Uterus (tissue), 4 donors: ENCODE measurements at places on chromosomes 4 and X. TPM values are rescaled to one million over a fixed set of nuclear protein-coding genes. Genes with fewer than 3 reads are reported as not detected.

GRCh38 chr4:7476820-7477219 lies 42.1 kb upstream of the PSAPL1 start:
- no peak for DNase-seq
- H3K36me3 ChIP-seq, result no peaks in the 10 kb centered on the region
- no peak overlapping the region for H3K27ac ChIP-seq
- no peaks in the 10 kb centered on the region for H3K27me3 ChIP-seq

DNA sequence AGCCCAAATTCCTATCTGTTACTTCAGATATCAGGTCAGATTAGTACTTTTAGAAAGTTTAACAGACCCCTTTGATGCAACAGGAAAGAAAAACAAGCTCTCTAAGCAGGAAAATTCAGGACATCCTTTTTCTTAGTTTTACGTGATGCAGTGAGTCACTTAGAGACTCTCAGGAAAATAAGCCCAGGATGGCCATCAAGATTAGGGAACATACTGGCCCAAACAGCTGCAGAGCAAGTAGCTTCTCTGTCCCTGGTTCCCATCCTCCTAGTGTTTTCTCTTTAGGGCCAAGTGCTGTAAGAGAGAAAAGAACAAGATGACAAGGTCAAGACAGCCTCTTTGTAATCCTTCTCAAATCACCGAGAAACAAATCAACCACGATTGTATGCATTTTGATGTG lies 219.1 kb downstream of the ZNF674 start:
- no peaks in the 10 kb centered on the region for H3K4me1 ChIP-seq
- DNase-seq, result no peak
- no peak overlapping the region for H3K4me3 ChIP-seq
- no peaks in the 10 kb centered on the region for H3K36me3 ChIP-seq
- H3K27me3 ChIP-seq, result no peaks in the 10 kb centered on the region

The FMR1NB gene
- total RNA-seq, result not detected

DNA sequence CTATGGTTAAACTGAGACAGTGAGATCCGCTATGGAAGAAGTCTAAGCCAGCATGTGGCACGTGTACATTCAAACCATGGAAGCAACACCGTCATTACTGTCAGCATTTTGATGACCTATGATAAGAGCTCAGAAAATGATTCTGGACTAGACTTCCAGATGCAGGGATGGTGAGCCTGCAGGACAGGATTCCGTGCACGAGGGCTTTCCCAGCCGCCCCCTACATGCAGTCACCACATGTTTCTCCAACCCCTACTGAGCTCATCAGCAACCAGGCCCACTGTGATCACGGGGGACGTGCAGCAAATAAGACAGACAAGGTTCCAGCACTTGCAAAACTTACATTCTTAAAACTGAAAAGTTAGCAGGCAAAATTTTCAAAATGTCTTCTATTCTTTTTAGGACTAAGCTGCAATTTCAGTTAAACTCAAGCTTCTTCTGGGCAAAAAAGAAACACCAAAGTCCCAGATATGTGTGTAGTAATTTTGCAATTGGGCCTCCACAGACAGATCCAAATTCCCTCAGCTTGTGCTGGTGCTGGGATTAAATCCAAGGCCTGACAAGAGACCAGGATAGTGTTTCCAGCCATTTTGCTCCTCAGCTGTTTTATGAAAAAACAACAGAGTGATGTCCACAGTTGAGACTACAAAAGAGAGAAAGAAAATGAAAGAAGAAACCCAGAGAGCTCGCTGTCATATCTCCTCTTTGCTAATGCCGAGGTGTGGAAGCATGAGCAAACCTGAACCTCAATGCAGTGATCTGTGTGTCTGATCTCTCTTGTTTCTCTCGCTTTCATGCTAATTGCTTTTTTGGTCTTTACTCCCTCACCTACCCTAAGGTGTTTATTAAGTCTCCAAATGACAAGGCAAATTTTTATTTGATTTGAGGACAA lies 118.2 kb downstream of the AFAP1 start:
- H3K27me3 ChIP-seq, result no peaks in the 10 kb centered on the region
- no peak overlapping the region for H3K4me3 ChIP-seq
- no peaks in the 10 kb centered on the region for H3K36me3 ChIP-seq
- peak overlapping the region; percentile 71 for H3K27ac ChIP-seq
- DNase-seq, result no peak

The PAGE1 gene
- not detected for total RNA-seq

DNA sequence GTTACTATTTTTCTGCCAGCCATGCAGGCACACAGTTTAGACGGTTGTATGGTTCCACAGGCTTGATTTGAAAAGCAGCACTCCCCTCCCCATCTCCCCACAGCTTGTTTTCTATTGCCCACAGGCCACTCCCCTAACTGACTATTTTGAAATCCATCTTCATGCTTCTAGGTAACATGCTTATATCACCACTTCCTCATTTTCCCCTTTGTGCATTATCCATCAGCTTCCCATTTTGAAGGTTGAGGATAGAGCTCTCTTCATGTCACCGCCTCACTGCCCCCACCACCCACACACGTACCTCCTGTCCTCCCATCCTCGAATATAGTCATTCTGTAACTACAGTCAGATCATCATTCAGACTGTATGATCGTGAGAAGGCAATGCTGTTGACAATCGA lies 224.7 kb downstream of the MID1 start:
- H3K4me3 ChIP-seq, result no peak overlapping the region
- no peak overlapping the region for H3K27ac ChIP-seq
- no peaks in the 10 kb centered on the region for H3K27me3 ChIP-seq
- no peaks in the 10 kb centered on the region for H3K36me3 ChIP-seq

DNA sequence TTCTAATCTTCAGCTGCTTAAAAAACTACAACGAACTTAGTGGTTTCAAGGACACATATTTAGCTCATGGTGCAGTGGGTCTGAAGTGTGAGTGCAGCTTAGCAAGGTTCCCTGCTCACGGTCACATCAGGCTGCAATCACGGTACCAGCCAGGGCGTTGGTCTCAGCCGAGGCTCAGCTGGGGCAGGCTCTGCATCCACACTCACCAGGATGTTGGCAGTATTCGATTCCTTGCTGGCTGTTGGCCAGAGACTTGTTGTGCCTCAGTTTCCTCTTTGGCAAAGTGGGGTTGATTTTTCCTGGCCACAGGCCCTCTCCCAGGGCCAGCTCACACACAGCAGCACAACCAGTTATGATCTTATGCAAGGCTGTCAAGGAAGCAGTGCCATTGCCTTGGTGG lies 61.8 kb downstream of the TRMT44 start:
- peaks cover 6% of the 10 kb centered on the region for H3K4me1 ChIP-seq
- no peaks in the 10 kb centered on the region for H3K36me3 ChIP-seq
- H3K27me3 ChIP-seq, result no peaks in the 10 kb centered on the region
- no peak overlapping the region for H3K4me3 ChIP-seq

DNA sequence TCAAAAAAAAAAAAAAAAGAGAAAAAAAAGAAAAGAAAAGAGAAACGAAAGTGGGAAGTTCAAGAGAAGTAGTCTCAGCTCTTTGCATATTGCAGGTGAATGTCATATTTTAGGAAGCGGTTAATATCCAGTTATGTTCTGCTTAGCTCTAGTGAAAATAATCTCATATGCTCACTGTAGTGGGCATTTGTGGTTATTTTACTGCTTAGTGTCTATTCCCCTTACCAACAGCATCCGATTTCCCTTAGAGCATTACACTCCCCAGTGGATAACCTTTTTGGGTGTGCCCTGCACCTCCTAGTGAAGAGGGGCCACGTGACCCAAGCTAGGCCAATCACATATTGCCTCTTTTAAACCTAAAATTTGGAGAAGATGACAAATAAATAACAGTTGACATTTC lies 111.2 kb upstream of the ZNF827 start:
- no peak overlapping the region for H3K27ac ChIP-seq
- H3K36me3 ChIP-seq, result no peaks in the 10 kb centered on the region
- no peak for DNase-seq
- H3K4me3 ChIP-seq, result no peak overlapping the region

The DUX4 gene
- not detected for total RNA-seq

DNA sequence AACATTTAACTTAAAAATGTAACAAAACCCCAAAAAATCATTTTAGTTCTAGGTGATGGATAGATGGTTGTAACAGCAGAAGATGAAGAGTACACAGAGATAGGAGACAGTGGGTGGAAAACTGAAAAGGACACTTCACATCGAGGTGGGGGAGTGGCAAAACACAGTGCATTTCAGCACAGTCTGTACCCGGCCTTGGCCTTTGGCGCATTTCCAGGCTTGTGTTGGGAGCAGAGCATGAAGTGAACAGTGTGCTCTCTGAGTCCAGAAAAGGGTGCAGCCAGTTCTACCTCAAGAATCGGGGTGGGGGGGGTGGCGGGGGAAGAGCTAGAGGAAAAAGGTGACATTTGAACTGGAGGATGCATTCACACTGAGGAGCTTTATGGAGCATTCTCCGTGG lies 4.3 kb downstream of the TSPYL2 start:
- no peaks in the 10 kb centered on the region for H3K4me1 ChIP-seq
- no peaks in the 10 kb centered on the region for H3K27me3 ChIP-seq
- DNase-seq, result peak; percentile 60
- no peaks in the 10 kb centered on the region for H3K36me3 ChIP-seq

DNA sequence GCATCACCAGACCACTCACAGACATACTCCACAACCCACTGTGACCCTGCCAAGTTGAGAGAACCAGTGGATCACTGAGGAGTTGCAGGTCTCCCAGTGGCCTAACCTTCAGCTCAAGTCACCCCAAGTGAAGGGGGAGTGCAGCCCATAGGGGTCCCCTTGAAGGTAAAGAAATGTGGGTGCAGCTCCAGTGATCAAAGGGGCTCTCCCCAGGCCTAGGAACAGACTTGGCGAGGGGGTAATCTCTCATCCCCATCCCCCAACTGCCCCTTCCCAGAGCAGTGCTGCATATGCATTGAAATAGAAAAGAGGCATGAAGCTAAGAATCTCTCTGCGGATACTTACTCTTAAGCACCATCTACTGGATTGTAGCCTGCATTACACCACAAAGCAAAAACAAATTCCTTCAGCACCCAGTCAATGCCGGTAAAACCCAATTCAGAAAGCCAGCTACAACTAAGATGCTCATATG lies 27.0 kb downstream of the MAGEE1 start:
- H3K4me1 ChIP-seq, result no peaks in the 10 kb centered on the region
- no peak for DNase-seq
- no peak overlapping the region for H3K4me3 ChIP-seq

DNA sequence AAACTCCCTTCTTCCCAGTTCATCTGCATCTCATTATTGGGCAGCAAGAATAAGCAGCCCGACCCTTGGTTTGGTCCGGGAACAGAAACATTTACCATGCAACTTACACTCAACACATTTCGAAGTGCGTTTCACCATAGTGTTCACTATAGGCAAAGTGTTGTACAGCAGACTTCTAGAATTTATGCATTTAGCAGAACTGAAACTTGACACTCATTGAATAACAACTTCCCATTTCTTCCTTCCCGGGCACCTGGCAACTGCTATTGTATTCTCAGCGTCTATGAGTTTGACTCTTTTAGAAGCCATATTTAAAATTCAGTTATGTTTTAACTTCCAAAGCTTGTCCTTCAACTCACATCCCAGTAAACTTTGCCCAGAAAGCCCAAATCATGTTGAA lies 840.6 kb downstream of the NLGN4X start:
- no peaks in the 10 kb centered on the region for H3K4me1 ChIP-seq
- no peak for DNase-seq
- H3K27me3 ChIP-seq, result no peaks in the 10 kb centered on the region
- no peak overlapping the region for H3K4me3 ChIP-seq

DNA sequence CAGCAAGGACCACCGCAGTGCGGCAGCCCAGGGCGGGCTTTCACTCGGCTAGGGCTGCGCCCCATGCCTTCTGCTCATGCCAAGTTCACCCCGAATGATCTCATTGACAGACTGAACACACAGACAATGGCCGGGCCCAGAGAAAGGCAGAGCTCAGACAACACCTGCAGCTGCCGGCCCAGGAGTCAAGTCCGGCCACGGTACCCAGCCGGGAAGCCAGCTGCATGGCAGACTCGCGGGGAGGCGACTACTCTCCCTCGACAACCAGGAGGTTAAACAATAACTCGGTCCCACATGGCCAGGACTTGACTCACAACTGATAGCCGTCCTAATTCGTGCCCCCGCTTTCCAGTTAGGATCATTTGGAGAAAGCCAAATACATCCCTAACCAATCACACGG lies 50.4 kb downstream of the ABLIM2 start:
- no peaks in the 10 kb centered on the region for H3K4me1 ChIP-seq
- H3K27ac ChIP-seq, result no peak overlapping the region
- no peak for DNase-seq
- H3K4me3 ChIP-seq, result no peak overlapping the region

- H3K27ac ChIP-seq, result peak overlapping the region; percentile 56
- H3K4me1 ChIP-seq, result peaks cover 3% of the 10 kb centered on the region
- no peak overlapping the region for H3K4me3 ChIP-seq
- no peaks in the 10 kb centered on the region for H3K27me3 ChIP-seq
Measured at GRCh38 chr4:83629945-83630721, 94.2 kb downstream of the GPAT3 start.

The ERVMER34-1 gene
- 1.2 TPM for total RNA-seq

The PCDH11X gene
- total RNA-seq, result 7.1 TPM

The H2BW2 gene
- not detected for total RNA-seq

DNA sequence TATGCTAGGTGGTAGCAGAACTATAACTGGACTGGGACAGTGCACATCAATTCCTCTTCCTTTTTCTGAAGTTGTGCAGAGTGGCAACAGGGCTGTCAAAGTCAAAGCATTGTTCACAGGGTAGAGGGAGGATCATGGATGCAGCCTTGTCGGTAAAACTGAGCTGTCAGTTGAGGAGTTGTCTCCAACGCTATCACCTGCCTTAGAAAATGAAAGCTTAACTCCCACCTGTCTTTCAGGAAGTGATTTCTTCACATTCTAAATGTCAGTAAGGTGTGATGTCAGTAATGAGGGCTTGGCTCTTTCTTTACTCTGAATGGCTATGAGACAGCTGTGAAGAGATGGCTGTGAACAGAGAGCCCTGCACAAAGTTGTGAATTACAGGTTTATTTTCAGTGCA lies 66.4 kb upstream of the BANK1 start:
- H3K36me3 ChIP-seq, result no peaks in the 10 kb centered on the region
- no peak overlapping the region for H3K4me3 ChIP-seq
- no peaks in the 10 kb centered on the region for H3K4me1 ChIP-seq
- DNase-seq, result no peak
- no peak overlapping the region for H3K27ac ChIP-seq
